ENCODE measurements at places on chromosomes 5 and 9.
A peak's percentile ranks its signal among the peaks of the same experiment; 100 is the strongest.

DNA sequence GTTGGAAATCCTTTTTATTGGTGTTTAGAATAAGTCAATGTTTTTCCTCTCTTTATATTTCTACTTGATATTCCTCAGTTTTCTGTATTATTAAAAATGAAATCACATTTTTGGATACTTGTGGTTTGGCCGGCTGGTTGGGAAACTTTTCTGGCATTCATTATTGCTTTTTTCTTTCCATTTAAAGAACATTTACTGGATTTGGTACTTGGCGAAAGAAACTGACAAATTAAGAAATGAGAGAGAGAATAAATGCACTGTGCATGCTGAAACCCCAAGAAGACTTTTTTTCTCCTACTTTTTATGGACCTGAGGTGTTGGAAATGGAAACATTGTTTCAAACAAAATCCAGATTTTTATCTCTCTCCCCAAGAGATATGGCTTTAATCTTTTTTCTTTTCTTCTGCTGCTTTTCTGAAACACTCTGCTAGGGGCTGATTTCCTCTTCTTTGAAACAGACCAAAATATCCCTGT is 128.4 kb downstream of the SNX18 start:
- DNase-seq: no peak

GRCh38 chr9:506281-506680 is 291.6 kb downstream of the DOCK8 start:
- no peak for DNase-seq

- no peak for DNase-seq
These were observed 479.8 kb upstream of the CTNND2 start for GRCh38 chr5:12384005-12384404.

DNA sequence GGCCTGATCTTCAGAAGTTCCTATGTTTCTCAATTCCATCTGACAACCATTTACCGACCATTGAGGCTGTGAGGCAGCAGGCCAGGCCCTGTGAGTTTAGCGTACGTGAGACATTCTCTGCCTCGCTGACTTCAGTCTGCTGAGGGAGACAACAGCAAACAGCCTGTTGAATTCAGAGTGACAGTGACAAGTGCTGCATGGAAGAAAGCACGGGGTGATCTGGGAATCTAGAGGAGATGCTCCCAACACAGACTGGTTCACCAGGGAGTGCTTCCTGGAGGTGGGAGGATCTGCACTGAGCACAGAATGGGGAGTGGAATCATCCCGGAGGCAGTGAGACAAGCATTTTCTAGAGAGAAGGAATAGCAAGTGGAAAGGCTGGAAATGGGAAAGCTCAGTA is 10.0 kb upstream of the DDX41 start:
- DNase-seq: no peak

- no peak for DNase-seq
These were observed 18.9 kb downstream of the SEMA4D start for GRCh38 chr9:89478821-89479668.

DNA sequence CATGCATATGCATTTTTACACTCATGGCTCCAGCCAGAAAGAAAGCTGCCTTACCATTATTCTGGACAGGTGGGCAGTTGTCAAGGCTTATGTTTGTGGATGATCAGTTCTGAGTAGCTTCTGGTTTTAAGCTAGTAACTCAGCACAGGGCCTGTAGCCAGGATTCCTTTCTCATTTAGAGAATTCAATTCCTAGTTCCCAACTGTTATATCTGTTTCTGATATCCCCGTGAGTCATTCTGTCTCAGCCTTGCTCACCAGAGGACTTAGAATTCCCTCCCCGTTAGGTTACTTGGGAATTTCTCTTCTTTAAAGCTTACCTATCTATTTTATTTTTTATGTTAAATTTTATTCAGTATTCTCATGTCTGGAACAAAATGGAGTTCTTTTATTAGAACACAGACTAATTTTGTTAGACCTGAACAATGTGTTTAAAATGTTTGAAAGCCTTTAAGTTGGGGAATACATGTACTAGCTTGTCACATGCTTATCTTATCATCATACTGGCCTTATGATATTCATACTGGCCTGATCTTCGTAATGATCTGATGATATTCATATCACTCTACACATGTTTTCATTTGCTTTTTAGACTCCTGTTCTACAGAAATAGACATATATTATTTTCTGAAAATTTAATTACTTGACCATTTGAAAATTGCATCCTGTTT is 47.1 kb downstream of the CAST start:
- no peak for DNase-seq

DNA sequence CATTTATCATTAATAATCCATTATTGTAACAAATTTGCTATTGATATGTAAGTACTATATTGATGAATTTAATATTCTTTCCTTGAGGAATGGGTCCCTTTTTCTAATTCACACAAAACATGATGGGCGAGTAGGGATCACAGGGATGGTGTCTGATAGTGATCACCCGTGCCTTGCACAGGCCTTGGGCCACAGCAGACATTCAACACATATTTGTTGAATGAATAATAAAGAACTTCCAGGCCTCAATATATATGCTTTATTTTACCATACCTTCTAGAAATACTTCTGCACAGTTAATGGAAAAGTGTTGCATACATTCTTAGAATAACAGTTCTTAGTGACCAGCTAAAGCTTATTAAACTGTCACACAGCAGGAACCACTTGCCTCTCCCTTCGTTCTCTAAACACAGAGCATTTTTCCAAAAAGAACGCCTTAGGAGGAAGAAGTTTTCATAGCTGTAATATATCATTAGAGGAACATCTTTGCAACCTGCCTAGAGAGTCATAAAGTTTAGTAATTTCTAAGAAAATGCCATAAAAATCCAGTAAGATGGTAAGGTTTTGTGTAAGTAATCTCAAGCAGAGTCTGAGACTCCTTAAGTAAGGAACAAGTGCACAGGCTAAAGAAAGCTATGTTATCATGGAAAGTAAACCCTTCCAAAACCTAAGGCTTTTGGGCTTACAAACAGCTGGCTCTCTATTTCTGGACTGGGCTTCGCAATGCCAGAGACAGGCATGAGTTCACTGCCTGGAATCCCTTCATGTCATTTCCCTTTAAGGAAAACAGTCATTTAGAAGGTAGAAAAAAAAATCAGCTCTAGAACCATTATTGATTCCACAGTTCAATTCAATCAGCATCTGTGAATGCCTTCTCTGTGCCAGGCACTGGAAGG is 17.7 kb downstream of the TTLL11 start:
- DNase-seq: no peak

DNA sequence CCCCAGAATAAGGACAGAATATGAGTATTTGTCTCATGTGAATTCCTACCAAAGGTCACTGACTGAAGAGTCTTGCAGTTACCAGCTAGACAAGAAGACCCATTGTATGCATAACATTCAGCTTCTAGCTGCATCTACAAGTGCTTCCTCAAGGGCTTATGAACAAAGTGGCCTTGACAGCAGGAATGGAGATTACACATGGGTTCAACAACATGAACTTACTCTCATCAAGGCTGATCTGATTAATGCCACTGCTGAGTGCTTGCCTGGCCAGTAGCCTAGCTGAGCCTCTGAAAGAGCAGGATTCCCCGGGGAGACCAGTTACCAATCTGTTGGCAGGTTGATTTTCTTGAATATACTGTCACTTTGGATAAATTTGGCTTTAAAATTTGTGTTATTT is 76.7 kb upstream of the CHD1 start:
- DNase-seq: no peak

DNA sequence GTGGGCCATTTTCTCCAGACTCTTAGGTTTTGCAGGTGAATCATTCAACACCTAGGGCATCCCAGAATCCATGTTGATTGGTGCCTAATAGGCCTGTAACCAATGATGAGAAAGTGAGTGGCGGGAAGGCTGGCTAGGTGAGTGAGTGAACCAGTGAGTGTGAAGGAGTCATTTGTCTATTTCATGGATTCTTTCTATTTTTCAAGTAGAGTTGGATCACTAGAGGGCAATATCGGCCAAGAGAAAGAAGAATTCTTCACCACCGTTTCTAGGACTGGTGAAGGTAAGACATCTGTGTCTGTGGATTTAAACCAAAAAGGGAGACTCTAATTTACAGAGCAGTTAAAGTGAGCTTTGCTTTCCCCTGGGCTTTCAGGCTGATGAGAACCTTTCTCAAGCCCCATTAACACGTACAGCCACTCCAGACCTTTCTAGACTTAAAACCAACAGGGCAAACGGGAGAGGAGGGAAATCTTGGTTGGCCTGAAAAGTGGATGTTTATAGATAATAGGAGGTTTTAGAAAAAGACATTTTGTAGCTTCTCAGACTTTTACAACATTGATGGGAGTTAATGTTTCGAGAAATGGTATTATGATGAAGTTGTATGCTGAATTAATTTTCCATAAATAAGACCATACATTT is 114.3 kb upstream of the IL12B start:
- DNase-seq: no peak

DNA sequence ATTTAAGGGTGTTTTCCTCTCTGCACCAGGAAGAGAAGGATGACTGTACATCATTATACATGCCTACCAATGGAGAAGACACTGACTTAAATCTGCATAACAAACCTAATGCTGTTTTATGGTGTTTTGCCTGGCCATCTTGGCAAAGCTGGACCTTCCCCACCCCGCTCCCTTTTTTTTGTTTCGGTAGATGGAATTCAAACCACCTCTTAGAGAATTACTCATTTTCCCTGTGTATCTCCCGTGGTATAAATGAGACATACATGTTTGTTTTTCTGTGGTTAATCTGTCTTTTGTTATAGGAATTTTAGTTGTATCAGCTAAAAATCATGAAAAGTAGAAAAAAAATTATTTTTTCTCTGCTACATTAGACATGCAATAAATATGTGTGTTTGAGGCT is 28.8 kb downstream of the IL12B start:
- no peak for DNase-seq

DNA sequence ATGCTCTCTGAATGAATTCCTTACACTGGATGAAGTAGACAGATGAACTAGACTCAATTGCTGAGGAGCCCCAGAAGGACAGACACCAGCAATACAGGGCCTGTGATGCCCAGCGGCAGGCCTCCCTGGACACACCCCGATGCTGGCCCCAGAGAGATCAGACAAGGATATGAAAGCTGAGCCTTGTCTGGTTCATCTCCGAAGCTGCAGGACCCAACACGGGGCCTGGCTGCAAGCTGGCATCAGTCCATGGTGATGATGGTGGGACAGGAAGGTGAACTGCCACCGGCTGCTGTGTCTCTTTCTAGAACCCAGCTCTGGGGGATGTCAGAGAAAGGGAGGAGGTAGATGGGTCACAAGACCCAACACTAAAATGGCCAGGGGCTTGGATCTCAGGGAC is 104.0 kb upstream of the LMX1B start:
- no peak for DNase-seq

DNA sequence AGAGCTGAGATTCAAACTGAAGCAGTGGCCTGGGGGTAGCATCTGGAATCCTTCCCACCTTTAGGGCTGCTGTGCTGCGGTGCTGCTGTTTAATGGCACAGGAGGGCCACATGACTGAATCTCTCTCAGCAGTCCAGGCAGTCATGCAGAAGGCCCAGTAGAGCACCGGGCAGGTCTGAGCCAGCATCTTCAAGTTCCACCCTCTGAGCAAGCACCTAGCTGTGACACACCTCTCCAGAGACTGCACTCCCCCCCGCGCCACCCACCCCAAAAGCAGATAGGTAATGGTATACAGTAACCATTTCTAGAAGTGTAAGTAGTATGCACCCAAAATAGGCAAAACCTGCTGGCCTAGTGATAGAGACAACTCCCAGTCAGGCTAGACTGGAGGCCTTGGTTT is 8.2 kb downstream of the IL4 start:
- DNase-seq: no peak

- DNase-seq: peak; percentile 63
These were observed 99.0 kb downstream of the GTF3C4 start for GRCh38 chr9:132768932-132769905.

DNA sequence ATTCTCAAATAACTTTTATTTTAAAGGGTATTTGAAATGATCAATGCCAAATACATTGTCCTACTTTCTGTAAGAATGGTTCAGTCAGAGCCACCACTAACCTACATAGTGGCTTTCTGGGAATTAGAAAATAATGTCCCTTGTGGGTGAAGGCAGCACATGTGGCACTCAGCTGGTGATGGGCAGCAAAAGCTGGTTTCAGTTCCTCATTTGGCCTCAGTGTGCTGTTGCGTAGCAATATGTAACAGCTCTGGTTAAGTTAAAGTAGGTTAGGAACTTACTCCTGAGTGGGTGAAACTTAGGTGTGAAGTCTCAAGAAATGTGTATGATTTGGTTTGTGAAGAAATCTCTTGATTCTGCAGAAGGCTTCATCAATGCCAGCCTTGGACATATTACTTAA is 99.6 kb upstream of the SPEF2 start:
- peak; percentile 85 for DNase-seq

- no peak for DNase-seq
These were observed 105.2 kb downstream of the WNK2 start for GRCh38 chr9:93288891-93289883.

DNA sequence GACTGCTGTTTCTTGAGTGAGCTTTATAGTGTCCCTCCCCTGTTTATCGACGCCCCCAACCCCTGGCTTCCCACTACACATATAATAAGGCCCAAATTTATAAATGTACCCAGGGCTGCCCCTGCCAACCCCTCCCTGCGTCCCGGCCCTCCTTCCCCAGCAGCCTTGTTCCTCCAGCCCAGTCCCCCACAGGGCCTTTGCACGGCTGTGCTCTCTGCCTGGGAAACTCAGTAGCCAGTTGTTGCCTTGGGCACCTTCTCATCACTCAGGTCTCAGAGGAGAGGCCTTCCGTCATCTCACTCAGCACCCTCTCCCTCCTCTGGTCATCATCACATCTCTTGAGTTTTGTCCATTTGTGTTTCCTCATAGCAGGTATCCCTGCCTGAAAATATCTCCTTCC is 15.8 kb upstream of the UNC5A start:
- DNase-seq: no peak

DNA sequence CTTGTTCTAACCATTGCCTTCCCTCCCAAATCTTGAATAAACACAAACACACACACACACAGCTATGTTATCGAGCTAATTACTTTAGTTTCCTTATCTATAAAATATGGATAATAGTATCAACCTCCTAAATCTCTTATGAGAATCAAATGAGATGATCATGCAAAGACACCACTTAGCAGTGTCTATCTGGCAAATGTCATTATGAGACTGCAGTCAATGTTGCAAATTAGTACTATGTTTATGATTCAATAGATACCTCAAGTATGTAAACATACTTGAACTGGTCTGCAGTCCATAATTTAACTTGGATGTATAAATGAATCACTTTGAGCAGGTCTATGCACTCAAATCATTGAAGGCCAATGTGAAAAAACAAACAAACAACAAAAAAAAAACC is 22.2 kb upstream of the ERAP2 start:
- no peak for DNase-seq
